ENCODE measurements at places on chromosomes 6 and 20.
A peak's percentile ranks its signal among the peaks of the same experiment; 100 is the strongest.

GRCh38 chr6:166301611-166302529, 6.3 kb downstream of the PRR18 start:
- no peak for DNase-seq

DNA sequence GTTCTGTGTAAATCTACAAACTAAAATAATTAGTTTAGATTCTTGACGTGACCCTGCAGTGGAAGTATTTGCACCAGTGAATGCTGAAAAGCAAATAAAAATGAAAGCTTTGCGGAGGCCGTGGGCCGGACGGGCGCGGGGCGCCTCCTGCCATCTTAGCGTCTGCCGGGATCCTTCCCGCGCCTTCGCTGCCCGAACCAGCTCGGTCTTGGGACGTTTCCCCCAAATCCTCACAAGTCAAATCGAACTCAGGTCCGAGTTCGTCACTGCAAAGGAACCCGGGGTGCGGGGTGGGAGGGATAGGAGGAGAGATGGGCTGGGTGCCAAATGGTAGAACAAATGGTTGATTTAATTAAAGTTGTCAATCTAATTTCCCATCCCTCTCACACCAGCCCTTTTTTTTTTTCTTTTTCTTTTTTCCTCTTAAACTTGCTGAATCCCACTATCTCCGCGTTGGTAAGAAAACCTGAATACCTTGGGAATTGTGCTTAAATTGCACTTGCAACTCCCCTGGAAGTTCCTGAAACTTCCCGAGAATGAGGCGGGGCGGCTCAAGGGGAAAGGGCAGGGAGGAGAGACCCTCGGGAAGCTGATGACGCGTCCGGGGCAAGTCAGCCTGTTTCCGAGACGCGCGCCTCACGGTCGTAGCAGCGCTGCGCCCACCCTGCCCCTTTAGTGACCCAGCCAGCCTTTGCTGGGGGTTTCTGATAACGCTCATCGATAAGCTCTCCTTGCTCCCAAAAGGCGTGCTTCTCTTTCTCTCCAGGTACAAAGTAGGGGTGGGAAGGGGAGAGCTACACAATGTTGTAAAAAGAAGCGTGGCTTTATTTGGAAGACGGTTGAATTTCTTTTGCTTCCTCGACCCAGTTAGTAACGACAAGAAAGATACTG, 1.8 kb downstream of the GJA1 start:
- DNase-seq, result peak; percentile 68

DNA sequence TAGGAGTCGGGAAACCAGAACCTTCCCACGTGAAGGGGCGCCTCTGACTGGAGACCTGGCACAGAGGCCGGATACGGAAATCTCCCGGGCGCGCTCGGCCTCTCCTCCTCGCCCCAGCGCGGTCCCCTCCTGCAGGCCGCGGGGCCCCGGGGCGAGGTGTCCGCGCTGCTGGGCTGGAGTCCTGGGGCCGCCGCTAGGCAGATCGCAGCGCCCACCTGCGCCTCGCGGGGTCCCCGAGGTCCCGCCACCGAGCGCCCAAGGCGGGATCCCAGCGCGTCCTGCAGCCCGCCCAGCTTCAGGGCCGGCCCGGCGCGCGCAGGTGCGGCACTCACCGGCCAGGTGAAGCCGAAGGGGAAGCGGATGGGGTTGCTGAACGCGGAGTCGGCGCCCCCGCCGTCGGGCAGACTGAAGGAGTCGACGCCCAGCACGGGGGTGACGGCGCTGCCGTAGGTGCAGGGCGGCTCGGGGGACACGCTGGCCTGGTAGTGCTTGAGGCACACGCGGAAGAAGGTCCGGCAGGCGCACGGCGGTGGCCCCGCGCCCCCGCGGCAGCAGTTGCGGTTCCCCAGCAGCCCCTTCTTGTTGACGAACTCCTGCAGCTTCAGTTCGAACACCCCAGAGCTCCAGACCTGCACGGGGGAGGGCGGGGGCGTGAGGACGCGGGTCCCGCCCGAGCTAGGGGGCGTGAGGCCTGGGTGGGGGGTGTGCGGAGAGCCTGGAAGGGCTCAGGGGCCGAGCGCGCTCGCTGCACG, 1.5 kb downstream of the DLL1 start:
- DNase-seq, result no peak

- no peak for DNase-seq
Measured at GRCh38 chr6:134945045-134945444, 4.9 kb downstream of the ALDH8A1 start.

DNA sequence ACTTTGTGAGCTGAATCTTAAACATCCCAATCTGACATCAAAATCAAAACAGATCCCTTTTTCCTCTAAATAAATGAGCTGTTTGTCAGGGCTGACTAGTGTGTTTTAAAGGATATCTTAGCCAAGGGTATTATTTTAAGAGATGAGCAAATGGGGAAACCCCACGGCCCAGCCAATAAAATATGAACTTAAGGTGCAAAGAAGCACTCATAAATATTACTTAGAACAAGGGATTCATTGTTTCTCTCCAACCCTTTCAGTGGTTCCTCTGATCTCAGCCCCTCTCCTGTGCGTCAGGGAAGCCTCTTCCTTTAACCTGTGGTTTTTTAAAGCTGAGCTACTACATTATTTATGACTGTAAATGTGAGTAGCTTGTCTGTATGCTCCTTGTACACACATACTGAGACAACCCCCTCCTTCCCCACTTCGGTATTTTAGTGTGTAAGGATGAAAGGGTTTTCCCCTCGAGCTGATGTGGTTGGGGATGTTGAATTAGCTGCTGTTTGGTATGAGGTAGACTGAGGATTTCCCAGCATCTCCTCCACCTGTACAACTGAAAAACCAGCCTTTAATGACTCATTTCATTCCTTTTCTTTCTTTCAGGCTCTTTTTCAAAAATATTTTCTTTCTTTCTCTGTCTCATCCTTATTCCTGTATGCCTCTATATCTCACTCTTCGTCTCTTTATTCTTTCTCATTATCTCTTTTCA, 6.5 kb downstream of the BMP5 start:
- DNase-seq, result no peak

- DNase-seq, result no peak
Measured at GRCh38 chr20:39524371-39524911, 562.3 kb downstream of the DHX35 start.

GRCh38 chr6:139364302-139364981, 10.0 kb downstream of the CITED2 start:
- DNase-seq, result peak; percentile 69

Data from EH (cell line).